Foreskin keratinocyte (primary cell): ENCODE measurements at places on chromosomes 13 and 19. TPM values are rescaled to one million over a fixed set of nuclear protein-coding genes. Genes with fewer than 3 reads are reported as not detected.

DNA sequence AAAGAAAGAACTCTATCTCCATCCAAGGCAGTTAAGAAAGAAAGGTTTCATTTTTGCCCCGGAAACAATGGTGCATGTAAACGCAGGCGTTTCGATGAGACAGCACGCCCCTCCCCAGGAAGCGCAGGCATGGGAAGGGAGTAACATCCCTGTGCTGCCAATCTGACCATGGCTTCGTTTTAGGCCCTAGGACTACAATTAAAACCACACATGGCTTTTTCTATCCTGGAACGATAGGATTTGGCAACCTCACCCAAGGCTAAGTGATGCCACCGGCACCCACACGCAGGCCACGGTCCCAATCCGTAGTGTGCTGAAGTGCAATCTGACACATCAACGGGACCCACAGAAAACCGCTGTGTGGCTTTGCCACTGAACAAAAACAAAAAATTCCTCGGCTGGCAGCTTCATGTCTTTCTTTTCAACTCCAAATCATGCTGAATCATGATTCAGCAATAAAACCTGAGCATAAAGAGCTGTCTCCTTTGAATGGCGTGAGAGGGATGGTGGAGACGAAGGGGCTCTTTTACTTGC lies 24.2 kb downstream of the RANBP3 start:
- DNase-seq = no peak

GRCh38 chr19:3368441-3368795 lies 2.0 kb downstream of the NFIC start:
- no peak for DNase-seq

DNA sequence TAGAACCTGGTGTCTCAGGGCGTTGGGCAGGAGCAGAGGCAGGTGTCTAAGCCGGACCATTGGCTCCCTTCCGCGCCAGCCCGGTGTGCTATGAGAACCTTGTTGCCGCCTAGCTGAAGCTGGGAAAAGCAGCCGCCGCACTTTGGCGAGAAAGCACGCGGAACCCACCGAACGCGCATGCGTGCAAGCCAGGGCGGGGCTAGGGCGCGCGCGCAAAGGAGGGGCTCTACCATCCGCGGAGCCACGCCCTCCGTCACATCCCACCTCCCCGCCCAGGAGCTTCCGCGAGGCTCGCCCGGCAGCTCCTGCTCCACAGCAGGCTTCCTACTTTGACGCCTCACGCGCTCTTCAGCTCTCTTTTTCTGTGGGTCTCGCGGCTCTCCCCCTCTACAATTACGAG lies 51.3 kb downstream of the WDR87 start:
- DNase-seq = peak; percentile 39

DNA sequence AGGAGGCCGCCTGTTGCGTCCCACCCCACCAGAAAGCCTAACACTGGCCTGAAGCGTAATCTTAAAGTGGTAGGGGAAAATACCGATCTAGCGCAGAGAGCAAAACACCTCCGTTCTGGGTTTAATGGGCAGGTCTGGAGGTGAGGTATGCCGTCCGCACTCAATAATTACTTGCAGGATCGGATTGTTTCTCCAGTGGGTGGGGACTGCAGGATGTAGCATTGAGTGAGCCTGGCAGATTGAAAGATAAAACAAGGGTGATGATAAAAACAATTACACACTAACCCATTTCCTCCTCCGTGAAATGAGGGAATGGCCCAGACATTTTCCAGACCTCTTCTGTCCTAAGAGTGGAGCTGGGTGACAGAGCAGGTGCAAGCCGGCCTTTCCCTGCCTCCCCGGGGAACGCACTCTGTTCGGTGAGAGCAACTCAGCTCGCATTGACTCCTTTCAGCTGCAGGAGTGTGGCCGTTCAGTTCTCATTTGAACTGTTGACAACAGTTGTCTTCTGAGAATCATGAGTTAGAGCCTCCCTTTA lies 110.2 kb upstream of the DOCK9 start:
- DNase-seq = no peak

DNA sequence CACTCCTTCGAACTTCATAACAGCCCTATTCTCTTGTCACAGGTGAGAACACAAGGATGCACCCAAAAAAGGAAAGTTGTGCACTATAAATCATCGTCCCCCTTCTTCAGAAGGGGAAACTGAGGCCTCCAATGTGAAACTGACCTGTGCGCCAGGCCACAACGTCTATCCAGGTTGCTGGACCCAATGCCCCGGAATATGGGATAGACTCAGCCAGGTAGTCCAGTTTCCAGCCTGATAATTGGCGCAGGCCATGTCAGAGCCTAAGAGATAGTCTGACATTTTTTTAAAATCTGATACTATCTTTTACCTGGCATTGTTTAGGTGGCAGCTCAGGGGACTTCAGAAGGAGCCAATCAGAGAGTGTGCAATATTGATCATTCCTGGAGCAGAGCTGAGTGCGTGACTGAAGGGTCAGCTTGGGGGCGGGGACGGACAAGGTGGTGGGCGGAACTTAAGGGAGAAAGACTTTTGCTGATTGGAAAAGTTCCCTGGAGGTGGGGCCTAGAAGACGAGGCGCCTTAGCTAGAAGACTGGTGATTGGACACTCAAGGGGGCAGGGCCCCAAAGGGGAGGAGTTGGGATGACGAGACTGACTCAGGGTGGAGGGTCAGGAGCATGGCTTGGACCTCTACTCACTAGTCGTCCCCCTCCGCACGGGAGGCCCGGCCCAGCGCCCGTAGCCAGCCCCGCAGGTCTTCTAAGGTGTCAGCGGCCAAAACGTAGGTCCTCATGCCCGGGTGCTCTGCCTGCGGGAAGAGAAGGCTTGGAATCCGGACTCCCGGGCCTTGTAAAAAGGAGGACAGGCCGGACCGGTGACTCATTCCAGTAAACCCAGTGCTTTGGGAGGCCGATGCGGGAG lies 8.5 kb downstream of the PLEKHA4 start:
- no peak for DNase-seq

GRCh38 chr19:35752746-35753350 lies 4.0 kb downstream of the HSPB6 start:
- no peak for DNase-seq

DNA sequence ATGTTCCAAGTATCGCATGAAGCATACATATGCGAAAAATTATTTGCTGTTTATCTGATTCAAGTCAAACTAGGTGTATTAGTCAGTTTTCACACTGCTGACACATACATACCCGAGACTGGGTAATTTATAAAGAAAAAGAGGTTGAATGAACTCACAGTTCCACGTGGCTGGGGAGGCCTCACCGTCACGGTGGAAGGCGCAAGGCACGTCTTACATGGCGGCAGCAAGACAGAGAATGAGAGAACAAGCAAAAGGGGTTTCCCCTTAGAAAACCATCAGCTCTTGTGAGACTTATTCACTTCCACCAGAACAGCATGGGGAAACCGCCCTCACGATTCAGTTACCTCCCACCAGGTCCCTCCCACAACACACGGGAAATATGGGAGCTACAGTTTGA lies 13.0 kb upstream of the PROZ start:
- no peak for DNase-seq

DNA sequence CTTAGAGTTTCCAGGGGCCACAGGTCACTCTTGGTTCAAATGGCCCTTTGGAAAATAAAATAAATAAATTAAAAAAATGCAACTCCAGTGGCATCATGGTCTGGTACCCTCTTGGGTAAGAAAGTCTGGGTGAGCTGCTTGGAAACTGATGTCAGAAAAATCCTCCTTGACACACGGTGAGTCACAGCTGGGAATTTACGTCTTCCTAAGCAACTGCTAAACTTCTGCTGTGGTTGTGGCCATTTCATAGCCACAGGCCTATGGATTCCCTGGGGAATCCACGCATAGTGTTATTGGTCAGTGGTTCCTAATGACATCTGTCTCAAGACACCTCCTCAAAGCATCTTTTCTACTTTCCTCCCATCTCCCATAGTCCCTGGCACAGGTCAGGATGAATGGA lies 220.8 kb downstream of the COG6 start:
- DNase-seq = peak; percentile 76

- DNase-seq = peak; percentile 44
Observed at GRCh38 chr19:55172741-55173140, 6.3 kb upstream of the DNAAF3 start.

DNA sequence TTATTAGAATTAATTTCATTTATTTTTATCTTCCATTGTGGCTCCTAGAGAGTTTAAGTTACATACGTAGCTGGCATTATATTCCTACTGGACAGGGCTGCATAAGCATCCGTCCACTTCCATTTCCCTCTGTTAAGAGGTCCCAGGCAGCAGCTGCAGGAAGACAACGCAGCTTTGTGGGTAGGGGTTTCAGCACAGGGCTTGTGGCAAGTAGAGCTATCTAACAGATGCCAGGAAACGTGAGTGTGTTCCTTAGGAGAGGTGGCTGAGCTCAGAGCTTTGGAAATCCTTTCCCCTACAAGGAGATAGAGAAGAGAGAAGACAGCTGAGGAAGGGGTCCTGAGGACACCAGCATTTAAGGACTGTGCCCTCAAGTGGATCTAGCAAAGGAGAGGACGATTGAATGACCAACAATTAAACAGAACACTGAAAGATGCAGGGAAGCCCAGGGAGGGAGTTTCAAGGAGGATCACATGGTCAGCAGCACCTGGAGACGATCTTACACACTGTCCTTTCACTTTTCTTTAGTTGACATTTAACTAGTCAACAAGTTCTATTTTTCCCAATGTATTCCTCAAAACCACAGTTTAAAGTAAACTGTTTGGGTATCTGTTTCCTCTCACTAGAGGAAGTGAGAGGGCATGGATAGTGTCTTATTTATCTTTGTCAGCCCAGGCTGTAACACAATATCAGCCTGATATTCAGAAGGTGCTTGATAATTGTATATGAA lies 2.3 kb upstream of the N4BP2L1 start:
- no peak for DNase-seq

PSG3 gene
- total RNA-seq = not detected in 2 replicates

SMAD9 gene
- total RNA-seq = 0.32 and 0.34 TPM in 2 replicates

ZNF580 gene
- total RNA-seq = 9.8 and 11.2 TPM in 2 replicates

COL4A1 gene
- 46.0 and 80.9 TPM in 2 replicates for total RNA-seq
